ENCODE measurements at places on chromosomes 5 and 9.

- no peak overlapping the region for H3K4me3 ChIP-seq
- H3K27me3 ChIP-seq, result peaks cover 19% of the 10 kb centered on the region
- no peak for ATAC-seq
- no peak overlapping the region for H3K27ac ChIP-seq
- H3K36me3 ChIP-seq, result no peaks in the 10 kb centered on the region
These were observed 198.7 kb downstream of the GNA14 start for GRCh38 chr9:77449240-77450084.

DNA sequence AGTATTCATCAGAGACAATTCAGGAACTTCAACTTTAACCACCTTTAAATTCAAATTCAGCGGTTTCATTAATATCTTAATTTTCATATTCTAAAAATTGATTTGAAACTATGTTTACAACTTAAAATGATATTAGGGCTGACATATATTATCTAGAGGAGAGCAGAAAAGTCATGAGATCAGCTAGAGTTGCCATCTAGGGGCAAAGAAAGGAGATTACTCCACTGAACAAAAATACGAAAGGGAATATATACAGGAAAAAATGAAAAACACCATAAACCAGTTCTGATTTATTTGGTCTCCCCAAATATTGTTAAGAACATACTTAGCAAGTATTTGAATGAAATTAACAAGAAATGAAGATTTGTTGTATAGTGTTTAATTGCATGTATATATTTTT is 946.3 kb downstream of the DTWD2 start:
- H3K36me3 ChIP-seq, result no peaks in the 10 kb centered on the region
- no peak overlapping the region for H3K4me3 ChIP-seq
- H3K27me3 ChIP-seq, result no peaks in the 10 kb centered on the region
- H3K27ac ChIP-seq, result no peak overlapping the region
- ATAC-seq, result no peak
- H3K4me1 ChIP-seq, result no peaks in the 10 kb centered on the region

- no peak for ATAC-seq
- no peak overlapping the region for H3K27ac ChIP-seq
- H3K4me1 ChIP-seq, result no peaks in the 10 kb centered on the region
- H3K27me3 ChIP-seq, result no peaks in the 10 kb centered on the region
These were observed 266.1 kb upstream of the RIOK2 start for GRCh38 chr5:97449172-97449571.

GRCh38 chr9:113352411-113352810 is 3.1 kb downstream of the BSPRY start:
- H3K4me1 ChIP-seq, result peaks cover 35% of the 10 kb centered on the region
- H3K27ac ChIP-seq, result peak overlapping the region; percentile 53
- peaks cover 31% of the 10 kb centered on the region for H3K27me3 ChIP-seq
- H3K4me3 ChIP-seq, result peak overlapping the region; percentile 96
- H3K36me3 ChIP-seq, result peaks cover 40% of the 10 kb centered on the region

- H3K36me3 ChIP-seq, result no peaks in the 10 kb centered on the region
- no peaks in the 10 kb centered on the region for H3K27me3 ChIP-seq
- peak; percentile 55 for ATAC-seq
- H3K4me1 ChIP-seq, result no peaks in the 10 kb centered on the region
- H3K4me3 ChIP-seq, result no peak overlapping the region
- H3K27ac ChIP-seq, result no peak overlapping the region
These were observed 35.0 kb upstream of the ANKH start for GRCh38 chr5:14906628-14907027.

GRCh38 chr9:2857564-2858198 is 13.8 kb upstream of the PUM3 start:
- H3K4me3 ChIP-seq, result no peak overlapping the region
- no peaks in the 10 kb centered on the region for H3K4me1 ChIP-seq

GRCh38 chr9:24881361-24881760 is 335.7 kb upstream of the IZUMO3 start:
- H3K27me3 ChIP-seq, result no peaks in the 10 kb centered on the region
- H3K36me3 ChIP-seq, result no peaks in the 10 kb centered on the region
- ATAC-seq, result no peak
- H3K4me1 ChIP-seq, result no peaks in the 10 kb centered on the region
- H3K4me3 ChIP-seq, result no peak overlapping the region

DNA sequence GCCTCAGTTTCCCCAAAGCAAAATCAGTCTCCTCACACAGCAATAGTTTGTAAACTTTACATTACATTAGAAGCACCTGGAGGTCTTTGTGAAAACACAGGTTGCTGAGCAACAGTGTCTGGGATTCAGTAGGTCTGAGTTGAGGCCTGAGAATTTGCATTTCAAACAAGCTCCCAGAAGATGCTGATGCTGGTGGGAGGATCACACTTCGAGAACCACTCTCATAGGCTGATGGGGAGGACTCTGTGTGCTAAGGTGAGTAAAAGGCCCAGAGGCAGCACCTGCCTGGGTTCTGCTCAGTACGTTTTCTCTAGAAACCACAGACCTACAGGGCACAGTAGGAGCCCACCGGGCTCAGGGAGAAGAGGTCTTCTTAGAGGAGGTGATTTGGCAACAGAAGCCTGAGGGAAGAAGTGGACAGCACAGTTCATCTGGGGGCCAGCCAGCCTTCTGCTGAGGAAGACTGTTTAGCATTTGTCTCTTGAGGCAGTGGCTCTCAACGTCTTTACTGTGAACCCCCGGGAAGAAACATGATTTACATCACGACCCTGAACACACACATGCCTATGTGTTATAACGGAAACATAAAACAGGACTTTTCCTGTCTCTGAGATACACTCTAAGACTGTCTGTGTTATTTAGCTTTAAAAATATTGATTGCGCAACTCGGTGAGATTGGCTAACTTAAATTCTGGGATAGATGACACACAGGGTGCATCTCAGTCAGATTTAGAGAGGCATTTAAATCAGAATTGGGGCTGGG is 24.8 kb upstream of the DENND1A start:
- no peaks in the 10 kb centered on the region for H3K4me1 ChIP-seq
- H3K27me3 ChIP-seq, result peaks cover 3% of the 10 kb centered on the region
- H3K36me3 ChIP-seq, result no peaks in the 10 kb centered on the region
- no peak overlapping the region for H3K27ac ChIP-seq

DNA sequence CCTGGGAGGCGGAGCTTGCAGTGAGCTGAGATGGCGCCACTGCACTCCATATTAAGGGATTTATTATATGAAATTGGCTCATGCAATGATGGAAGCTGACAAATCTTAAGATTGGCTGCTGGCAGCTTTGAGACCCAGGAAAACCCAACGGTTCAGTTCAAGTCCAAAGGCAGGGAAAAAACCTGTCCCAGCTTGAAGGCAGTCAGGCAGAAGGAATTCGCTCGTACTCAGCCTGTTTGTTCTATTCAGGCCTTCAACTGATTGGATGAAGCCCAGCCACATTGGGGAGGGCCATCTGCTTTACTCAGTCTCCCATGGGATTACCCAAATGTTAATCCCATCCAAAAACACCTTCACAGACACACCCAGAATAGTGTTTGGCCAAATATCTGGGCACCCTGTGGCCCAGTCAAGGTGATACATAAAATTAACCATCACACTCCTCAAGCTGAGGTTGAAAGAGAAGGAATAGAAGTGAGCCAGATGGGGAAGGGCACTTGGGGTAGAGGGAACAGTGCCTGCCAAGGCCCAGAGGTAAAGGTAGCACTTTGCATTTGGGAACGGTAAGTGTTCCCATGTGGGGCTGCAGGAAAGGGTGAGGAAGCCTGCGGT is 8.5 kb upstream of the ORM1 start:
- H3K4me3 ChIP-seq, result no peak overlapping the region
- H3K4me1 ChIP-seq, result no peaks in the 10 kb centered on the region
- no peak for ATAC-seq
- no peak overlapping the region for H3K27ac ChIP-seq
- peaks cover 8% of the 10 kb centered on the region for H3K27me3 ChIP-seq

- no peaks in the 10 kb centered on the region for H3K27me3 ChIP-seq
- no peaks in the 10 kb centered on the region for H3K4me1 ChIP-seq
- H3K27ac ChIP-seq, result no peak overlapping the region
- H3K36me3 ChIP-seq, result no peaks in the 10 kb centered on the region
These were observed 45.0 kb downstream of the SLC6A7 start for GRCh38 chr5:150234576-150235499.

- no peaks in the 10 kb centered on the region for H3K27me3 ChIP-seq
- no peak overlapping the region for H3K27ac ChIP-seq
- ATAC-seq, result no peak
These were observed 135.2 kb downstream of the C9orf152 start for GRCh38 chr9:110072597-110073355.

- H3K36me3 ChIP-seq, result no peaks in the 10 kb centered on the region
- H3K4me1 ChIP-seq, result no peaks in the 10 kb centered on the region
- H3K27me3 ChIP-seq, result peaks cover 5% of the 10 kb centered on the region
- no peak overlapping the region for H3K4me3 ChIP-seq
These were observed 62.9 kb upstream of the DMRTA1 start for GRCh38 chr9:22383718-22384117.

DNA sequence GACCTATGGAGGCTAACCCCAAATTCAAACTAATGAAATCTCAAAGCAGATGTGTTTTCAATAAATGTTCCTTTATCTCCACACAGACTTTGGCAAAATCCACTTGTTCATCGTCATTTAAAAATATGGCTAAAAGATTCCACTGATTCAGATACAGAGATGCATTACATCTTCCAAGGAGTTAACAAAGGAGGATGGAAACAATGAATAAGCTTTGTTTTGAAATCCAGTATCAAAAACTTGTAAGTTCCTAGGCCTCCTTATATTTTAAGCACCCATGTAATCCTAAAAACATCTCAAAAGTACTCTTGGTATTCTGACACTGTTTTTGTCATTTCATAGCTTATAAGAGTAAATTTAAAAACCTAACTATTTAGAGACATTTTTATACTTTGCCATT is 345.6 kb upstream of the ACTBL2 start:
- H3K27me3 ChIP-seq, result peaks cover 12% of the 10 kb centered on the region
- no peak overlapping the region for H3K27ac ChIP-seq
- no peaks in the 10 kb centered on the region for H3K4me1 ChIP-seq
- H3K36me3 ChIP-seq, result no peaks in the 10 kb centered on the region
- H3K4me3 ChIP-seq, result no peak overlapping the region

GRCh38 chr5:80672140-80672736 is 17.5 kb upstream of the DHFR start:
- no peaks in the 10 kb centered on the region for H3K27me3 ChIP-seq
- peak; percentile 72 for ATAC-seq
- no peak overlapping the region for H3K27ac ChIP-seq
- H3K4me3 ChIP-seq, result no peak overlapping the region
- H3K4me1 ChIP-seq, result peaks cover 12% of the 10 kb centered on the region
- peaks cover 71% of the 10 kb centered on the region for H3K36me3 ChIP-seq

DNA sequence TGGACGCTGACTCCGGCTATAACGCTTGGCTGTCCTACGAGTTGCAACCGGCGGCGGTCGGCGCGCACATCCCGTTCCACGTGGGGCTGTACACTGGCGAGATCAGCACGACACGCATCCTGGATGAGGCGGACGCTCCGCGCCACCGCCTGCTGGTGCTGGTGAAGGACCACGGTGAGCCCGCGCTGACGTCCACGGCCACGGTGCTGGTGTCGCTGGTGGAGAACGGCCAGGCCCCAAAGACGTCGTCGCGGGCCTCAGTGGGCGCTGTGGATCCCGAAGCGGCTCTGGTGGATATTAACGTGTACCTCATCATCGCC is 2.1 kb downstream of the PCDHA12 start:
- ATAC-seq, result no peak
- H3K27ac ChIP-seq, result no peak overlapping the region
- H3K27me3 ChIP-seq, result peaks cover 43% of the 10 kb centered on the region
- H3K36me3 ChIP-seq, result no peaks in the 10 kb centered on the region
- H3K4me1 ChIP-seq, result no peaks in the 10 kb centered on the region

GRCh38 chr9:128885376-128885775 is 3.4 kb downstream of the LRRC8A start:
- H3K27me3 ChIP-seq, result no peaks in the 10 kb centered on the region
- no peak for ATAC-seq
- peak overlapping the region; percentile 31 for H3K27ac ChIP-seq
- H3K4me3 ChIP-seq, result peak overlapping the region; percentile 96

DNA sequence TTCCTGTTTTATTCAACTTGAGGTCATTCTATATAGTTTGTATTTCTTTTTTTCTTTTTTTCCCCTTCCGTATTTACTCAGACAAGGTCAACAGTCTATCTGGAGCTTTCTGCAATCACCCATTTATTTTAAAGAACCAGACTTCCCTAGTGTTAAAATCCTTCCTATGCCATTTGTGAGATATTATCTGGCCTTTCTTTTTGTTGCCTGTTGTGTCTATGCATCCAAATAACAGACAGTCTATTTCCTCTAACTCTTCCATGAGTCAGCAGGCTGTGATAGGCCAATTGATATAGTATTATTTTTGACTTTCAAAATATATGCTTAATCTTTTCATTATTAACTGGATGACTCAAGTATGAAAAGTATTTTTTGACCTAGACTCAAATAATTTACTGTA is 291.2 kb upstream of the PTPRD start:
- H3K4me3 ChIP-seq, result no peak overlapping the region
- H3K27ac ChIP-seq, result no peak overlapping the region
- no peaks in the 10 kb centered on the region for H3K4me1 ChIP-seq
- no peak for ATAC-seq

GRCh38 chr9:125233678-125234077 is 7.5 kb downstream of the HSPA5 start:
- H3K4me1 ChIP-seq, result peaks cover 18% of the 10 kb centered on the region
- peak; percentile 67 for ATAC-seq
- H3K4me3 ChIP-seq, result no peak overlapping the region
- H3K27me3 ChIP-seq, result no peaks in the 10 kb centered on the region

- no peak overlapping the region for H3K4me3 ChIP-seq
- no peaks in the 10 kb centered on the region for H3K27me3 ChIP-seq
- no peak for ATAC-seq
- H3K27ac ChIP-seq, result no peak overlapping the region
- peaks cover 3% of the 10 kb centered on the region for H3K4me1 ChIP-seq
- peaks cover 12% of the 10 kb centered on the region for H3K36me3 ChIP-seq
These were observed 104.4 kb downstream of the SSBP2 start for GRCh38 chr5:81646469-81646995.

- no peaks in the 10 kb centered on the region for H3K27me3 ChIP-seq
- no peak overlapping the region for H3K4me3 ChIP-seq
- H3K27ac ChIP-seq, result no peak overlapping the region
- no peaks in the 10 kb centered on the region for H3K4me1 ChIP-seq
- no peaks in the 10 kb centered on the region for H3K36me3 ChIP-seq
These were observed 478.3 kb downstream of the EBF1 start for GRCh38 chr5:158621391-158621790.

DNA sequence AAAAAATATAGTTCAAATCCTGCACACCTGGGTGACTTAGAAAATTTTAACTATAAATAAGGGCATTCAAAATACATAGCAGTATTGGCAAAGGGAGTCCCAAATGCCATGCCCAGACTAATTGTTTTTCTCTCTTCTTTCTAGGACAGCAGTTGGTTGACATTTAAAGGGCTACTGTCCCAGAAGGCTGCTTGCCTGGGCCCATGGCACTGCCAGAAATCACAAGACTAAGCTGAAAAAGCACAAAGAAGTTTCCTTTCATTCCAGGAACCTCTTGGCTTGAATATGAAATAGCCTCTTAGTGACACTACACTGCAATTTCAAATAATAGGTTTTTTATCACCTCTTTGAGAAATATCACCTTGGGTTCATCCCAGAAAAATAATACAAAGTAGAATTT is 388.9 kb upstream of the TRPC7 start:
- H3K36me3 ChIP-seq, result no peaks in the 10 kb centered on the region
- no peak overlapping the region for H3K27ac ChIP-seq
- no peaks in the 10 kb centered on the region for H3K4me1 ChIP-seq
- peaks cover 5% of the 10 kb centered on the region for H3K27me3 ChIP-seq
